ENCODE measurements at places on chromosomes 7 and 10.

DNA sequence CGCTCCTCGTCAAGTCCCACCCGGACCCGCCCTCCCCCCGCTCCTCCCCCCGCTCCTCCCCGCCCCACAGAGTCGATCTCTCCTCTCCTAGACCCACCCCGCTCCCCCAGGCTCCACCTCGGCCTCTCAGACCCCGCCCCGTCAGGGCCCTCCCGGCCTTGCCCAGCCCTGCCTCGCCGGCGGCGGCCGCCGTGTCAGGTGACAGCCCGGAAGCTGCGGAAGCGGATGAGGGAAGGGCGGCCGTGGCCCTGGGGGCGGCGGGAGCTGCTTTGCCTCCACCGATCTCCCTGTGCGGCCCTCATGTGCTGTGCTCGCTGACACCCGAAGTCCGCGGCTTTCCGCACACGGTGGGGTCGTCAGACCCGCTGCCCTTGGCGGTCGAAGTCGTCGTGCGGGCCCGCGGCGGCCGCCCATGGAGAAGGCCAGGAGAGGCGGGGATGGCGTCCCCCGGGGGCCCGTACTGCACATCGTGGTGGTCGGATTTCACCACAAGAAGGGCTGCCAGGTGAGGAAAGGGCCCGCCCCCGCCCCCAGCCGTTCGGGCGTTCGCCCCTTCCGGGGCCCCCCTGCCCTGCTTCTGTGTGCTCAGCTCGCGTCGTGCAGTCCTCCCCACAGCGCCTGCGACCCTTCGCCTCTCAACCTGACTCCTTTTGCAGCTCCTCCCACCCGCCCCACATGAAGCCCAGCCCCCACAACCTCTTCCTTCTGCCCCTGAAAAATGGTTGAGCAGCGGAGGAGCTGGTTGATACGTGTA lies at the start of gene AVL9:
AVL9 (plus strand) TSS at position 192 of the 754 bp plus-strand sequence; CDS start at position 413, 221 bp downstream.
- DNase-seq, result peak; percentile 99

DNA sequence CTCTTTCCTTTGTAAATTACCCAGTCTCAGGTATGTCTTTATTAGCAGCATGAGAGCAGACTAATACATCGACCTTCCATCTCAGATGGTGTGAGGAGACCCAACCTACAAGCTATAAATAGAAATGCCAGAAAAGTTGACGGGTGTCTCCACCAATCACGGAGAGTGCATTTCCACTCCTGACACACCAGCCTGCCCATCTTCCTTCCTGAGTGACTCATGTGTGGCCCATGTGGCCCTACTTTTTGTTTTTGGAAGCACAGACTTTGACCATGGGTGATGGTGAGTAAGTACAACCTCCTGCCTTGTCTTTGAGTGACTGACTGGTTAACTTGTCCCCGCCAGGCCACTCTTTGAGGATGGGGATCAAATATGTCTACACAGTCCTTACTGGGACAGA lies 147.0 kb downstream of the OAT start:
- no peak for DNase-seq

DNA sequence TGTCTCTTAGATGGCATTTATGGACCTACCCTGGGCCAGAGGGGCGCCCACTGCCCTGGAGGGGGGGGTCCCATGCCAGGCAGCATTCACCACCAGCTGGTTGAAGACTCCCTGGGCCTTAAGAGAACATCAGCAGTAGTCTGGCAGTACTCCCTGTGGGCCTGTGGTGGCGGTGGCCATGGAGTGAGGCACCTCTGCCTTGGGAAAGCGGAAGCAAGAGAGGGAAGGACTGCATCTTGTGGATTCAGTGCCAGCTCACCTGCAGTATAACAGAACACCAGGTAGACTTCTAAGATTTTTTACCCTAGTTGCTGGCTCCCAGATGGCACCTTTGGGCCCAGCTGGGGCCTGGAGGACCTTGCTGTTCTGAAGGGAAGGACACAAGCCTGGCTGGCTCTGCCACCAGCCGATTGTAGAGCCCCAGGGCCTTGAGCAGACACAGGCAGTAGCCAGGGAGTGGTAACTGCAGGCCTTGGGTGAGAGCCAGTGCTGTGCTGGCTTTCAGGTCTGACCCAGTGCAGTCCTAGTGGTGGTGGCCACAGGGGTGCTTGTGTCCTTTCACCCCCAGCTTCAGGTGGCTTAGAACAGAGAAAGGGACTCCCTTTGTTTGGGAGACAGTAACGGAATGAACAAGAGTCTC lies 15.8 kb downstream of the PLAC9 start:
- DNase-seq, result no peak

GRCh38 chr7:20216406-20217036 lies 663 bp downstream of the MACC1 start:
- DNase-seq, result no peak

- DNase-seq, result no peak
Measured at GRCh38 chr7:149102666-149103065, 12.1 kb upstream of the ZNF786 start.

- no peak for DNase-seq
Measured at GRCh38 chr10:51046654-51047053, 27.6 kb upstream of the PRKG1 start.

- DNase-seq, result no peak
Measured at GRCh38 chr10:85786401-85786899, 580.1 kb downstream of the GRID1 start.

DNA sequence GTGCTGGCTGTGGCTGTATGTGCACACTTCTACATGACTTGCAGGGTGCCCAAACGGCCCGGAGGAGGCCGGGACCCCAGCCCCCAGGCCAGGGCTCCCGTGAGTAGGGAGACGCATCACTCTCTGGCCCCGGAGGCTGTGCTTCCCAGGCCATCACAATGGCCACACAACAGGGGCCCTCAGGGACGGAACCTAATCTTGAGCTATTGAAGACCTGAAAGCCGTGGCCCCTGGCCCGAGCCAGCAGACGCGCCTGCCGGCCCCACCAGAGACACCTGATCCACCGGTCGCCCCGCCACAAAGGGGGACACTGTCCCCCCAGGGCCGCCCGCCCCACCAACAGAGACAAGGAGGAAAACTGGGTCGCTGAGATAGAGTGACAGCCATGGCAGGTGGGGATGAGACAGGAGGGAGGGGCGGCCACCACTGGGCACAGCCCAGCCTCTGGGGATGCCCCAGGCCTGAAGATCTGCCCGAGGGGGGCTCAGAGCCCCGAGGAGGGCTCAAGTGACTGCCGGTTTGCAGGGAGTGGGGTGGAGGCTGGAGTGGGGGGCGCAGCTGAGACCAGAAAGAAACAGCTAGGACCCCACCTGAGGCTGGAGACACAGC lies 10.2 kb upstream of the LFNG start:
- DNase-seq, result no peak

GRCh38 chr7:27105301-27106031 lies 3.0 kb upstream of the HOXA2 start:
- no peak for DNase-seq

- no peak for DNase-seq
Measured at GRCh38 chr10:75717126-75717916, 285.9 kb downstream of the LRMDA start.

All from coronary artery (tissue), 2 donors.